ENCODE measurements at places on chromosomes 11 and 22. TPM values are rescaled to one million over a fixed set of nuclear protein-coding genes. Genes with fewer than 3 reads are reported as not detected.

The ROBO4 gene
- 11.2 TPM for total RNA-seq

GRCh38 chr22:45503050-45503815 is 550 bp downstream of the FBLN1 start:
- no peak for DNase-seq

The SLC17A6 gene
- total RNA-seq, result not detected

- no peak for DNase-seq
Observed at GRCh38 chr11:120977266-120978137, 46.4 kb upstream of the TBCEL start.

- DNase-seq, result no peak
Observed at GRCh38 chr11:45900916-45901617, 6.0 kb downstream of the FREY1 start.

The MMP11 gene
- not detected for total RNA-seq

The POTEH gene
- not detected for total RNA-seq

The ARFGAP2 gene
- total RNA-seq, result 198 TPM

GRCh38 chr11:102306817-102307726 is 10.2 kb upstream of the BIRC3 start:
- DNase-seq, result no peak

DNA sequence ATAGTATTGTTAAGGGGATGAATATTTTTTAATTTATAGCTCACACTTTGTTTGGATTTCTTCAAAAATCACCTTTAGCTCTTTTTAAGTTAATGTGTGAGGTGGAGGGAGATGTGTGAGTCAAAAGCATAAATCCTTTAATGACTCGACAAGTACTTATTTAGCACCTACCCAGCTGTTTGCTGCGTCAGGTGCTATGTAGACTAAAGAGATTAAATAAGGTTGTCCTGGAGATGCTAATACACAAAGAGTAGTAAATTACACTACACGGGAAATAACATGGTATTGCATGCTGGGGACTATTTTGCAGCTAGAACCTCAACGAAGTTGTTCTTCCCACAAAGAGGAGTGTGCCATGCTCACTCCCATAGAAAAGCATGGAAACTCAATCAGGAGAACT is 583.3 kb upstream of the TENM4 start:
- no peak for DNase-seq

DNA sequence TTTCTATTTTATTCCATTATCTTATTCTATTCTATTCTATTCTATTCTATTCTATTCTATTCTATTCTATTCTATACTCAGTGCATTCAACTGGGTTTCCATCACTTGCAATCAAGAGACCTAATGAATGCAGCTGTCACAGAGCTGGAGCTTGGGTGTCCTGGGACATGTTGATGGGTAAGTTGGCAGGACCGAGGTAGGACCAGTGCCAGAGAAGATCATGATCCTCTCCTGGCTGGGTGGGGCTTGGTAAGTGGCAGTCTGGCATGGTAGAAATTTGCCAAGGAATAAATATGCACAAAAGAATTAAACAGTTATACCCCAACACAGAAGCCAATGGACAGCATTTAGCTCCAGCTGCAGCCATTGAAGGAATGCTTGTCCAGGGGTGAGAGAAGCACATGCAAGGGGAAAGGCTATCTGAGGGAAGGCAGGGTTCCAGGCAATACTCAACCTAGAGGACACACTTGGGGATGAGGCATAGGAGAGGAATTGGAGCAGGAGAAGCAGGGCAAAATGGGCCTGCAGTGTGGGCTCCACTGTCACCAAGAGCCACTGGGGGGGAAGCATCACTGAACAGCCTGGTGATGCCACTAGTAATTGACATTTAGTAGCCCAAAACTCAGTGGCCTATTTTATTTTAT is 97.0 kb upstream of the CD82 start:
- no peak for DNase-seq
